ENCODE measurements at places on chromosomes 3 and 15. TPM values are rescaled to one million over a fixed set of nuclear protein-coding genes. Genes with fewer than 3 reads are reported as not detected.

Gene COL8A1
- 653 TPM for total RNA-seq

Gene PAK6
- total RNA-seq = not detected

Gene POPDC2
- 1.7 TPM for total RNA-seq

Gene INSYN1
- not detected for total RNA-seq

Gene SAMD7
- total RNA-seq = not detected

Gene TNFAIP8L3
- total RNA-seq = 49.9 TPM

Gene DLEC1
- under 0.01 TPM for total RNA-seq

Gene FBXO40
- not detected for total RNA-seq

Gene VPS39
- 47.0 TPM for total RNA-seq

Gene TTLL13
- total RNA-seq = 0.09 TPM

Gene DNAJB8
- total RNA-seq = not detected

Gene RETNLB
- not detected for total RNA-seq

Gene SYNPR
- not detected for total RNA-seq

Gene ARHGAP11A
- 8.0 TPM for total RNA-seq

Gene FGD5
- 196 TPM for total RNA-seq

Gene ANKRD63
- total RNA-seq = not detected
